Panc1 (cell line): ENCODE measurements at places on chromosomes 4 and X.

GRCh38 chr4:185587427-185588161 lies 52.3 kb upstream of the PDLIM3 start:
- no peak for DNase-seq

DNA sequence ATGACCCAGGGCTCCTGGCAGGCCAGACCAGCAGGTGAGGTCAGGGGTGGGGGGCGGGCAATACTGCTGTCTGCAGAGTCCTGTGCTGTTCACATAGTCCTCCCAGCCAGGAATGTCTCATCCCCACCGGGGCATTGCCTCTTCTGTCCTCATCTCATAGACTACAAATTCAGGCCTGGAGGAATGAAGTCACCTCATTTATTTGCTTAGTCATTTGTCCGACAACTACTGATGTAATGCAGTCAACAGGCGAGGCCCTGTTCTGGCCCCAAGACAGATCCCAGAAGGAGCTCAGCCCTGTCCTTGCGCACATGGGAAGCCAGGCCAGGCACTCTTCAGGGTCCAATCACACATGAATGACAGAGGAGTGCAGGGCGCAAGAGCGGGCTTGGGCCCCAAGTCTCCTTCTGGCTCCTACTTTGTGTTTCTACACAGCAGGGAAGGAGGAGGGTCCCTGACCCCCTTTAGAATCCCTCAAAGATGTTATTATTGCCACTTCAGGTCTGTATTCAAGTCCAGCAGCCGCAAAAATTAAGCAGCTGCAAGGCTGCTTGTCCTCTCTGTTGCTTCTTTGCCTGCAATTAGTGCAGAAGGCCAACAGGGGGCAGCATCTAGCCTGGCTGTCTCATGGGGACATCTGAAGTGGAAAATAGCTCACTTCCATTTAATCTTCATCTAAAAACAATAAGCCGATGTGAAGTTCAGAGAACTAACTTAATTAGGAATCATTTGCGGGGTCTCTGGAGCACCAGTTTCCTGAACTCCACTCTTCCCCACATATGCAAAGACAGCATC lies 15.2 kb upstream of the HMX1 start:
- no peak for DNase-seq

- DNase-seq, result no peak
These were observed 937.1 kb downstream of the CCSER1 start for GRCh38 chr4:91064157-91064853.

- no peak for DNase-seq
These were observed 5.9 kb upstream of the MAGEC3 start for GRCh38 chrX:141832247-141832646.

DNA sequence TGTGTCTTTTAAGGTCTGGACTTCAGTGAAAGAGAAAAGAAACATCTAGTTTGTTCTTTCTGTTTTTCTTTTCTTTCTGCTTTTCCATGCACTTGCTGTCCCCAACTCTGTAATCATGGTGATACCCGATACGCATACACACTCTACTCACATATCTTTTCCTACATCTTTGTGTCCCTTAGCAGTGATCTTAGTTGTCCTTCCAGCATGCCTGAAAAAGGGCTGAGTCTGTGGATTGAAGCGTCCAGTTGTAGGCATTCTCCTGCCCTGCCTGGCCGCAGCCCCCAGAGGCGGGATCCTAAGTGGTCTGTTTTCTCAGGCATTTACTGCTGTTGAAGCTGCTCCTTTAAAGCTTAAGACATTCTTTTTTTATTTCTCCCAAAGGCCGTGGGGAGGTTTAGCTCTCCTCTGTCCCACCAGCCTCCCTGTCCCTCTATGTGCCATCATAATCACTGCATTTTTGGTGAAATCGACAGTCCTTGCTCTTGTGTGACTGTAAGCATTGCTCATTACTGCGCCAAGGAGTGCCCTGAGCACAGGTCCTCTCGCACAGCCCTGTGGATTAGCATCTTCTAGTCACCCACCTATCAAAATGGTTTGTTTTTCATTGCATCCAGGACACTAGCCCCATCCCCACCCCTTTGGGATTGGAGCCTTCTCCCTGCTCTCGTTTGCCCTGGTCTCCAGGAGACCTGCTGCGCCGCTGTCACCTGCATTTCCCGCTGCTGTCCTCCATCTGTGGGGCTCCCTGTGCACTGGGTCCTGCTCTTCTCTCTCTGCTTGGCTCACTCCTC lies 4.4 kb downstream of the RGS12 start:
- DNase-seq, result no peak

DNA sequence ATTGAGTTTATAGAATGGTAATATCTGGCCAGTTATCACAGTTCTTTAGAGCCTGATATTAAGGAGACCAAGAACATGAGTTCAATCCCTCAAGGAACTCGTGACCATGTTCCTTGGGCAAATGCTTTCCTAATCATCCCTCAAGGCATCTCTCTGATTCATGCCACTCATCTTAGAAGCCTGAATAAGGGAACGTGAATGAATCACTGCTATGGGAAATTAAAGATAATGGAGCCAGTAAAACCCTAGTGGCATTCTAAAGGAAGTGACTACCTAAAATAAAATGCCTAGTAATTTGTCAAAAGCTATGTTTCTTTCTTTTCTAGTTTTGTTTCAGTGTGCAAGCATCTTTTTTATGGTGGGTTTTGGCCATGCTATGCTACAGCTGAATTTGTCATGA lies 1161.3 kb downstream of the C4orf33 start:
- DNase-seq, result no peak

GRCh38 chr4:151169900-151170299 lies 70.5 kb downstream of the RPS3A start:
- DNase-seq, result no peak

DNA sequence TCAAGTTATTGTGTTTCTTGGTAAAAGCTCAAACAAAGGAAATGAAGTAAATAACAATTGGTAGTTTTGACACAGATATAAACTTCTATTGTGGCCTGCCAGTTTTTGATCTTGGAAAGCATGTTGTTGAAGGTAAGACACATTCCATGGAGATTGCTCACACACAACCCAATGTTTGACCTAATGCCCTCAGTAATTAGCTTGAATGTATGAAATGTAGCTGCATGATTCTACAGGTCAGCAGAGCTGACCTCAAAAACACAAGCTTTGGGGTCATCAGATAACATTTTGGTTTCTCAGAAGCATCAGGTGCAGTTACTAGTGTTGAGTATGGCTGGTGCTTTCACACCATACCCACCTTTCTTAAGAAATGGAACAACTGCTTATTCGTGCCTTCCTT lies 16.5 kb downstream of the GPR173 start:
- DNase-seq, result no peak

- DNase-seq, result no peak
These were observed 355 bp downstream of the SCML1 start for GRCh38 chrX:17737710-17737985.

- no peak for DNase-seq
These were observed 13.8 kb downstream of the BCOR start for GRCh38 chrX:40083979-40084359.

GRCh38 chr4:67332627-67333026 lies 212.7 kb downstream of the CENPC start:
- no peak for DNase-seq

GRCh38 chrX:102115748-102116147 lies 9.7 kb upstream of the TCEAL2 start:
- DNase-seq, result no peak

DNA sequence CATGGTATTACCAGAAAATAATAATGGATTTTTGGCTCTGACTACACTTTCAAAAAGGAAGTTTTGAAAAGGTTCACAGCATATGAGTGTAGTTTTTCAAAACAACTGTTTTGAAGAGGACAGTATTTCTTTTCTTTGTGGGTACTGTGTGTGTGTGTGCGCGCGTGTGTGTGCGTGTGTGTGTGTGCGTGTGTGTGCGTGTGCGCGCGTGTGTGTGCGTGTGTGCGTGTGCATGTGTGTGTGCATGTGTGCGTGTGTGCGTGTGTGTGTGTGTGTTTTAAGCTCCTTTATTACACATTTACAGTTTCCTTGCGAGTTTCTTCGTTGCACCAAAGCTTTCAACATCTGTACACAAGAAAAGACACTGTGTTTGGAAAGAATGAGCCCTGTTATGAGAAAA lies 755.4 kb downstream of the SH3BGRL start:
- DNase-seq, result no peak

- no peak for DNase-seq
These were observed 2.4 kb downstream of the NELFA start for GRCh38 chr4:2006367-2006766.

- no peak for DNase-seq
These were observed 107.0 kb upstream of the TBC1D9 start for GRCh38 chr4:140863197-140863596.

- no peak for DNase-seq
These were observed 15.8 kb upstream of the GTPBP6 start for GRCh38 chrX:334331-334891.

DNA sequence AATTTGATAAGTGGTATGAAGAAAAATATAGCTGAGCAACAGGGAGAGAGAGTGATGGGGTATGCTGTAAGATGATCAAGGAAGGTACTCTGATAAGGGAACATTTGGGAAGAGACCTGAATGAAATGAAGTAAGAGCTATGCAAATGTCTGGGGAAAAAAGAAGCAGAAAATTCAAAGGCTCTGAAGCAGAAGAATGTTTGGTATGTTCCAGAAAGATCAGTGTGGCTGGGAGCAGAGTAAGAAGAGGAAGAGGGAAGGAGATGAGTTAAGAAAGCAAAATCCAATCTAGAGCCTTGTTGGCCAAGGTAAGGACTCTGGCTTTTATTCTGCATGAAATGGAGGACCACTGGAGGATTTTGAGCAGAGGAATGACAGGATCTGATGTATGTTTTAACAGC lies 90.0 kb downstream of the AWAT2 start:
- DNase-seq, result no peak

DNA sequence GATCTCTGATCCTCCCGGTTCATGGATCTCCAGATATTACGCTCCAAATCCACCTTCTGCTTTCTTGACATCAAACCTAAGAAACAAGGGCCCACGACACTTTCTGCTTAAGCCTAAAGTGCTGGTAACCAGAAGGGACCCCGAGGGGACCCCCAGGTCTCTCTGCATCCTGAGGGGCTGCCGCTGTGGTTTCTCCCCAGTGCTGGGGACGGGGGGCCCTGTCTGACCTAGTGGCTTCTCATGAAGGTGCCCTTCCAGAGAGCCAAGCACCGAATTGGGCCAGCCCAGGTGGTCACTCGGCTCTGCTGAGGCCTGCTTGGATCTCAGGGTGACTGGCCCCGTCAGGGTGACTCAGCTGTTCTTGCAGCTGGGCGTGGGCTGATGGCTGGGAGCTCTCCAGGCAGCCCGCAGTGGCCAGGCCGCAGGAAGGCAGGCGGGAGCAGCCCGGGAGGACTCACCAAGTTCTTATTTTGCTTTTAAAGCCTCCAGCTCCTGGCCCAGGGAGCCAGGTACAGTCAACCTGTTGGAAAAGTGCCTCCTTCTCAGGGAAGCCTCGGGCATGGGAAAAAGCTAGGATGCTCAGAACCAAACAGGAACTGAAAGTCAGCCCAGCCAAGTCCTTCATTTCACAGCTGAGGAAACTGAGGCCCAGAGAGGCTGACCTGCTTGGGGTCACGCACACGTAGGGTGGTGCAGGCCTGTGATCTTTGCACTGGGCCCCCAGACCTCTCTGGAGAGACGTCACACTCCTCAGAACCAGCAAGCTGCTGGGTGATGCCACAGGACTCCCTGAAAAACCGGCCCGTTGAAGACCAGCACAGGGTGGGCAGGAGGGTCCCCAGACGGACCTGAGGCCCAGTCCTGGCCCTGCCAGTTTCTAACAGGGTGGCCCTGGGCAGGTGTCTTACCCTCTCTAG lies 16.7 kb downstream of the BLOC1S4 start:
- no peak for DNase-seq

GRCh38 chr4:40789031-40789430 lies 39.3 kb downstream of the NSUN7 start:
- DNase-seq, result no peak

GRCh38 chr4:32337403-32337802 lies 1617.2 kb downstream of the PCDH7 start:
- no peak for DNase-seq

GRCh38 chrX:134985479-134985878 lies 5.3 kb upstream of the SMIM10 start:
- no peak for DNase-seq

GRCh38 chrX:19793471-19793870 lies 93.9 kb downstream of the SH3KBP1 start:
- DNase-seq, result no peak

GRCh38 chrX:2320089-2320488 lies 180.7 kb downstream of the DHRSX start:
- DNase-seq, result no peak

- no peak for DNase-seq
These were observed 47.4 kb downstream of the LINC00632 start for GRCh38 chrX:140756941-140757340.

GRCh38 chrX:54819201-54819600 lies 11.7 kb downstream of the MAGED2 start:
- no peak for DNase-seq

DNA sequence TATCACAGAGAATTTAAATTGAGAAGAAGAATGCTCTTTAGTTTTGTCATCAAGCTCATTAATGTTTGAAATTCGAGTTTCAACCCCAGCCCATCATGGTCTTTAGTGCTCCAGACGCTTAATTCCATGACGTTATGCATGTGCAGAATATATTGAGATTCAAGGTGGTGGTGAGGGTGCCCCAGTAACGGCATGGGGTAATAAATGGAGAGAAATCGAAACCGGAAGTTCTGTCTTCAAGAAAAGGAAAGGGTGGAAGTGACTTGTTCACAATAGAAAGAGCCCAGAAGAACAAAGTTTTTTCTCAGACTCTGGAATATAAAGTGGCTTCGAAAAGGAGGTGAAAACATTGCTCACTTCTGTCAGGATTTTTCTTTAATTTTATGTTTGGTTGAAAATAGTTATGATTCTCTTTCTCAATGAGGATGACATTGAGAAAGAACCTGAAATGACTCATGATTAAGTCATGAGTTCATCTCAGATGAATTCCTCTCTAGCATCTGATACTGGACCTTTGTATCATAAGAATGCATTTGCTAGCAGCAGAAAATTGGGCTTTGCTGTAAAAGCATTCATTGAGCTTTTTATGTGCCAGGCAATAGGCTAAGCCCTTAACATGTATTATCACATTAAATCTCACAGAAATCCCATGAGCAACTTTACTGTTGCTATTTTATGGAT lies 779 bp upstream of the DDX60L start:
- peak; percentile 79 for DNase-seq

DNA sequence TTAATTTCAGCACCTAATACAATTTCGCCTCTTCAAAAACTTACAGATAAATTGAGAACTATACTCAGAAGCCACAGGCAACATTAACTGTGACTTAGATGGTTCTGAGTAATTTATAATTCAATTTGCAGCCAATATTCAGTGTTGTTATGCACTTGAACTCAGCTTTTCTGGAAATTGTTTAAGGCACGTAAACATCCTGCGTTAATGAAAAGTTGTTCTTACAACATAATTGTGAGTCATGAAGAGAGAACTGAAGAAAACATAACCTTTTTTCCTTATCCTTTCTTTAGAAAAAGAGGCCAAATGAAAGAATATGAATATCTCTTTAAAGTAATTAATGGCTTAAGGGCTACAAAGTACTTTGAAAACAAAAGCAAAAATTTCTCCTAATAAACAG lies 16.6 kb upstream of the H2AZ1 start:
- no peak for DNase-seq

GRCh38 chr4:184392316-184392715 lies 82.0 kb downstream of the IRF2 start:
- DNase-seq, result no peak

- no peak for DNase-seq
These were observed 7.5 kb downstream of the FHDC1 start for GRCh38 chr4:152943672-152944071.
